ENCODE measurements at places on chromosomes 7 and 10.

DNA sequence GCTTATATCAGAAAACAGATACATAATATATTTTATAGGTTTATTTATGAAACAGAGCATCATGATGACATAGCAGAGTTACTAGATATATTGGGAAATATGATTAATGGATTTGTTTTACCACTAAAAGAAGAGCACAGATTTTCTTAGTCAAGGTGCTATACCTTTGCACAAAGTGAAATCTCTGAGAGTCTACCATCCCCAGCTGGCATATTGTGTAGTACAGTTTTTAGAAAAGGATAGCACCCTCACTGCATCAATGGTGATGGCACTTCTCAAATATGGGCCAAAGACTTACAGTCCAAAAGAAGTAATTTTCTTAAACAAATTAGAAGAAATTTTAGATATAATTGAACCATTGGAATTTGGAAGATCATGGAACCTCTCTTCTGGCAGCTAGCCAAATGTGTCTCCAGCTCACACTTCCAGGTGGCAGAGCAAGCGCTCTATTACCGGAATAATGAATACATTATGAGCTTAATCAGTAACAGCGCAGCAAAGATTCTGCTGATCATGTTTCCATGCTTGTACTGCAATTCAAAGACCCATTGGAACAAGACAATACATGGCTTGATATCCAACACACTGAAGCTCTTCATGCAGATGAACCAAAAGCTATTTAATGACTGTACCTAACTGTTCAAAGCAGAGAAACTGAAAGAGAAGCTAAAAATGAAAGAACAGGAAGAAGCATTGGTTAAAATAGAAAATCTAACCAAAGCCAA is 21.9 kb upstream of the CREB3L2 start:
- no peak for DNase-seq

DNA sequence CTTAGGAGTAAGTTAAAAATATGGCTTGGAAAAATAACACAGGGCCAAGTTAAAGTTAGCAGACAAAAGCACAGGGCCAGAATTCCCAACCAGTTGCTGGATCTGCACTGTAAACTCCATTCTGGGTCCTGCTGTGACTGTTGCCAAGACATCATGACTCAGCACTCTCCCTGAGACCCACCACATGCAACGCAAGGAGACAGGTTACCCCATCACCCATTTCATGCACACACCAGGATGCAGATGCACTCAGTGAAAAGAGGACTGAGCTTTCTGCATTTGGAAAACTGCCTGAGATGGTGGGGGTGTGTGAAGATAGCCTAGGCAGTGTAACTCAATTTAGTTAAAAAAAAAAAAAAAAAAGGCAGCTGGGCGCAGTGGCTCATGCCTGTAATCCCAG is 97.6 kb upstream of the ZNF438 start:
- DNase-seq = no peak

GRCh38 chr7:36512616-36513015 is 123.0 kb downstream of the ANLN start:
- no peak for DNase-seq

DNA sequence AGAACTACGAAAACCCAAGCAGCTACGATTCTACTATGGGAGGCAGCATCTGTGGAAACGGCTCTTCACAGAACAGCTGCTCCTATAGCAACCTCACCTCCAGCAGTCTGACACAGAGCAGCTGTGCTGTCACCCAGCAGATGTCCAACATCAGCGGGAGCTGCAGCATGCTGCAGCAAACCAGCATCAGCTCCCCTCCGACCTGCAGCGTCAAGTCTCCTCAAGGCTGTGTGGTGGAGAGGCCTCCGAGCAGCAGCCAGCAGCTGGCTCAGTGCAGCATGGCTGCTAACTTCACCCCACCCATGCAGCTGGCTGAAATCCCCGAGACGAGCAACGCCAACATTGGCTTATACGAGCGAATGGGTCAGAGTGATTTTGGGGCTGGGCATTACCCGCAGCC is 81.6 kb upstream of the SAMD8 start:
- DNase-seq = no peak

DNA sequence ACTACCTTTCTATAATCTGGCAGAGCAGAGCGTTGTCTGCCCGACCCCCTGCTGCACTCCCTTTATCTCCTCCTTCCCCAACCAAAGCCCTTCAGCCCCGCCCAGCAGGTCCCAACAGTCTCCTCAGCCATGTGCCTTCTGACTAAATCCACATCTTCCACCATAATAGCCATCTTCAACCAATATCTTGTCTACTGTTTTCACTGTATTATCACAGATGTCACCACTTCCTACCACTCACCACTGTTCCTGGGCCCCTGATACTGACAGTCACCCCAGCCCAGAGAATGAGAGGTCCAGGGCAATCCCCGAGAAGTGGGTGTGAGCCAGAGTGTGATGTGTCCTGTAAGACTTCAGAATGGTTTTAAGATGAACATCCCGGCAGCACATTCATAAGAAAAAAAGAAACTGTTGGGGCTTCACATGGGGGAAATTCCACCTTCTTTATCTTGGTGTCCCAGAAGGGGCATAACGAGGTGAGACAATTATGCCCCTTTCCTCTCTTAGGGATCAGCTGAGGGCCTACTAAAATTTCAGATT is 25.3 kb downstream of the CCDC6 start:
- DNase-seq = no peak

DNA sequence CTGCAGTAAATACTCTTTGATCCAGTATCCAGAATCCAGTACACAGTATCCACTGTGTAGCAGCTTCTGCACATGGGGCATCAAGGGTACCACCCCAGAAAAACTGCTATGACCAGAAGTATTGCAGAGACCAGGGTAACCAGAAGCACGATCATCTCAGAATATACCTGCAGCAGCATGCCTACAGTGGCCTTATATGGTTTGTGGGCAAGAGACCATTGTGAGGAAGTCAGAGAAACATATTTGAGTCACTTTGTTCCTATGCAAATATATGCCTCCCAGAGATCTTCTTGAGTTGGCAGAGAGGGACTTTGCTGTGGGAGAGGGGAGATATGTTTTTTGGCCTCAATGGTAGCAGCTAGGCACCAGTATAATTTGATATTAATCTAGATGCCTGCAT is 206.4 kb upstream of the LRRTM3 start:
- no peak for DNase-seq

DNA sequence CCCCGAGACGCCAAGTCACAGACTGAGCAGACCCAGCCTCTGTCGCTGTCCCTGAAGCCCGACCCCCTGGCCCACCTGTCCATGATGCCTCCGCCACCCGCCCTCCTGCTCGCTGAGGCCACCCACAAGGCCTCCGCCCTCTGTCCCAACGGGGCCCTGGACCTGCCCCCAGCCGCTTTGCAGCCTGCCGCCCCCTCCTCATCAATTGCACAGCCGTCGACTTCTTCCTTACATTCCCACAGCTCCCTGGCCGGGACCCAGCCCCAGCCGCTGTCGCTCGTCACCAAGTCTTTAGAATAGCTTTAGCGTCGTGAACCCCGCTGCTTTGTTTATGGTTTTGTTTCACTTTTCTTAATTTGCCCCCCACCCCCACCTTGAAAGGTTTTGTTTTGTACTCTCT is 215.6 kb downstream of the TCF7L2 start:
- no peak for DNase-seq

GRCh38 chr7:156655983-156656382 is 15.4 kb downstream of the RNF32 start:
- no peak for DNase-seq

DNA sequence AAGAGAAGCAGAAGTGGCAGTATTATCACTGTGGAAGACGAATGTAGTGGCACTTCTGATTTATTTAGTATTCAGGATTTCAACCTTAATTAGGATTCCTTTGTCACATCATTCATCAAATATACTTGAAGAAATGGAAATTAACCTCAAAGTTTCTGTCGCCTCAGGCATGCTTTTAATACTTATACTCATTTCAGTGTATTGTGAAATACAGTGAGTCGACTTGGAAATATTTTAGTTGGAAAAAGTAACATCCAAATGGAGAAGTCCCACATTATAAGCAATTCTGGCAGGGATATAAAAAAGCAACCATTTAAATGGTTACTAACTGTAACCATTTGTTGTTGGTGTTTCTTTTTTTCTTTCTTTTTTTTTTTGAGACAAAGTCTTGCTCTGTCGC is 648.8 kb downstream of the ARL4A start:
- DNase-seq = no peak

DNA sequence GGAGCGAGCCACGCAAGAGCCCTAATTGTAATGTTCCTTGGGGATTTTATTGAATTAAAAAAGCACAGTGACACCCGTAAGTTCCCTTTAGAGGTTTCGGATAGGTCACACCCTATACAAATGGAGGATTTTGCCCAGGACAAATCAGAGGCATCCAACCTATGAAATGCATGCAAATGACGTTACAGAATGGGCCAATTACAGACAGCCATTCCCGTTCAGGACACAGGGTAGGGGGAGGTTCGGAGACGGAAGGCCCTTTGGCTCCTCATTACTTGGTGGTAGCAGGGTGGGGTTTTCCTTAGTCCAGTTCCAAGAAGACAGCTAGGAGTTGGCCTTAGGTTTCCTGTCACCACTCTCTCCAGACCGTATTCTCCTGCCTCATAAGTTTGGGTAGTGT is 754.1 kb downstream of the IPMK start:
- DNase-seq = no peak

DNA sequence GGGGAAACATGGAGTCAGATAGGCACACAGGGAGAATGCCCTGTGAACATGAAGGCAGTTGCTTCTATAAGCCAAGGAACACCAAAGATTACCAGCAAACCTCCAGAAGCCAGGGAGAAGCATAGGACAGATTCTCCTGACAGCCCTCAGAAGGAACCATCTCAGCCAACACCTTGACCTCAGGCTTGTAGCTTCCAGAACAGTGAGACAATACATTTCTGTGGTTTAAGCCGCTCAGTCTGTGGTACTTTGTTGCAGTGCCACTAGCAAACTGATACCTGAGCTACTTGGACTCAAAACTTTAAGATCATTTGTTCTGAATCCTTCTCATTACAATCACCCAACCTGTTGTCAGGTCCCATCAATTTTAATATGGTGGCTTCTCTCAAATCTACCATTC is 31.2 kb downstream of the ABLIM1 start:
- DNase-seq = no peak
